ENCODE measurements at places on chromosomes 11 and 22.
A peak's percentile ranks its signal among the peaks of the same experiment; 100 is the strongest.

- DNase-seq, result peak; percentile 90
These were observed 31.2 kb downstream of the CD82 start for GRCh38 chr11:44596525-44597276.

DNA sequence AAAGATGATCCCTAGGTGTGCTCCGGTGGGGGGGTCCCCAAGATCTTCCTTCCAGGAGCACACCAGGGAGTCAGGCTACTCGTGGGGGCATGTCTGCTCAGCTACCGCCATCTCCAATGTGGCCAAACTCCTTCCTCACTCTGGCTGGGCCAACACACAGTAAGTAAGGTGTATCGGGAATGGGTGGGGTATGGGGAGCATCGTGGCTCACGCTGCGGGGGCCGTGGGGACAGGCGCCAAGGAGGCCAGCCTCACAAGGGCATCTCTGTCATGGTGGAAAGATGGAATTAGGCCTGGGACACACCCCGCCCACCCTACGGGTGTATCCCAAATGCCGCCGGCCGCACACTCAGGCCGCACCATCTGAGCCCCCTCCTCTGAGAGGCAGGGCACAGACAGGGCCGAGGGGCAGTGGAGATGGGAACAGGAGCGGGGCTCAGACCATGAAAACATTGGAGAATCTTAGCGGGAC is 8.3 kb downstream of the IGF2 start:
- no peak for DNase-seq

- DNase-seq, result no peak
These were observed 46.0 kb upstream of the PPARA start for GRCh38 chr22:46104170-46104880.

- no peak for DNase-seq
These were observed 4.4 kb upstream of the WEE1 start for GRCh38 chr11:9568854-9569587.

- DNase-seq, result no peak
These were observed 23.0 kb upstream of the EXPH5 start for GRCh38 chr11:108616549-108616948.

GRCh38 chr22:37925330-37925729 is 19.2 kb downstream of the MICALL1 start:
- DNase-seq, result no peak

- DNase-seq, result no peak
These were observed 35.4 kb upstream of the CCDC34 start for GRCh38 chr11:27398400-27398770.

DNA sequence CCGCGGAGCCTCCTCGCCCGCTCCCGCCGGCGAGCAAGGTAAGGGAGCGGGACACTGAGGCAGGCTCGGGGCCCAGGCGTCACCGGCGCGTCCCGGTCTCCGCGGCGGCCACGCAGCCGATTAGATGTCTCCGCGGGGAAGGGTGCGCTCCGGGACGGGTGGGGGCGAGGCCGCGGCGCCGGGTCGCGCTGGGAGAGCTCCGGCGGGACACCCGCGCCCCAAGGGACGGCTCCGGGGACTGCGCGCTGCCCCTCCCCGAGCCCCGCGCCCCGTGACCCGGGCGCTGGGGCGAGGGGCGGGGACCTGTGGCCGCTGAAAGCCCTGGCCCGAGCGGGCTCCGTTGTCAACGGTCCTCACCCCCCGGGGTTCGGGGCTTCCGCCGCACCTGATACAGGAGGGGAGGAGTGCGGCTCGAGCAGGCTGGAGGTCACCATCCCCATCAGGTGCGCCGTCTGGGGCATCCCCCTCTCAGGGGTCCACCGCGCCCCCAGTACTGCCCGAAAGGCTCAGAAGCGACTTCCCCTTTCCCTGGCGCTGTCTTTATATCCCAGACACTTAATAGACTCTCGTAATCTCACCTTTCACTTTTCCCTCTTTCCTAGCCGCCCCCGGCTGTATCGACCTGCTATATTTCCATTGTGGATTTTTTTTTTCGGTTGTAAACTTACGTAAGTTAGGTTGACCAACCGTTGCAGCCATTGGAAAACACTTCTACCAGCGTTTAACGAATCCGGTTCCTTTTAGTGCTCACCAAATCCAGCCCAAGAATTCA is 573 bp downstream of the PPFIA1 start:
- peak; percentile 45 for DNase-seq

DNA sequence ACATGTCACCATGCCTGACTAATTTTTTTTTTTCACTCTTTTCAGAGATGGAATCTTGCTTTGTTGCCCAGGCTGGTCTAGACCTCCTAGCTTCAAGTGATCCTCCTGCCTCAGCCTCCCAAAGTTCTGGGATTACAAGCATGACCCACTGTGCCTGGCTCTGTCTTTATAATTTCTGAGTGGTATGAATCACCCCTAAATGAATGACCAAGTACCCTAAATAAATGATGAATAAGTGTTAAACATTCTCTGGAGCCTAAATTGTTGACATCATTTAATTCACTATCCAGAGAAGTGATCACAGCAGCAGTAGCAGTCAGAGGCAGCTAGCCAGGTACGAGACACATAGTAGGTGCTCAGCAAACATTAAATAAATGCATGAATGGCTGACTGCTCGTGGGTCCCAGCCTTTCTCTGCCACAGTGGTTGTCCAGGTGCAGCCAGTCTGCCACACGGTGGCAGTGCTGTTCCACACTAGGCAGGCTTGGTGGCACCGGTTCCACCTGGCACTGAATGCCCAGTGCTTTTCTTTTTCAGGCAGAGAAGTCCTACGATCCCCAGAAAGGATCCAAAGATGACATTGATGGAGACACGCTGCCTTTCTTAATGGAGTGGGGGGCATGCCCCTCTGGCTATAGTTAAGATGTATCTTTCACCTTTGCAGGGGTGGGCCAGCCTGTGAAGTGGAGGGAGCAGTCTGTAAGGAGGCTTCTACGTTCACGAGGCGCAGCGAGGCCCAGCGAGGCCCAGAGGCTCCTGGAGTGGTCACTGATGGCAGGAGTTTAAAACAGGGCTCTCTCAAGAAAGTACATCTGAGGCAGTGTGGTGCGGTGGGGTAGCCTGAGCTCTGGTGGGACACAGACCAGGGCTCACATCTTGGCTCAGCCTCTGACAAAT is 8.7 kb upstream of the TTC12 start:
- peak; percentile 56 for DNase-seq

GRCh38 chr11:32045456-32045855 is 45.4 kb upstream of the RCN1 start:
- no peak for DNase-seq

DNA sequence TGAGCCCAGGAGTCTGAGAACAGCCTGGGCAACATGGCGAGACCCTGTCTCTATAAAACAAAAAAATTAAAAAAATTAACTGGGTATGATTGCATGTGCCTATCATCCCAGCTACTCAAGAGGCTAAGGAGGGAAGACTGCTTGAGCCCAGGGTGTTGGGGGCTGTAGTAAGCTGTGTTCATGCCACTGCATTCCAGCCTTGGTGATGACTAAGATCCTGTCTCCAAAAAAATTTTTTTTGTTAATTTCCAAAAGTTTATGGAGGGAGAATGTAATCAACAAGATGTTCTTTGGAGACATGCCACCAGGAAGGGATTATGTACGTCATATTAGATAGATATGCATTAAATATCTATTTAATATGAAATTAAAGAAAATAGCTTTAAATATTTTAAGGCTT is 267.5 kb downstream of the SBF2 start:
- DNase-seq, result no peak

GRCh38 chr22:35633520-35633919 is 14.7 kb upstream of the APOL6 start:
- DNase-seq, result no peak

- no peak for DNase-seq
These were observed 101.1 kb upstream of the FAT3 start for GRCh38 chr11:92123540-92123939.

DNA sequence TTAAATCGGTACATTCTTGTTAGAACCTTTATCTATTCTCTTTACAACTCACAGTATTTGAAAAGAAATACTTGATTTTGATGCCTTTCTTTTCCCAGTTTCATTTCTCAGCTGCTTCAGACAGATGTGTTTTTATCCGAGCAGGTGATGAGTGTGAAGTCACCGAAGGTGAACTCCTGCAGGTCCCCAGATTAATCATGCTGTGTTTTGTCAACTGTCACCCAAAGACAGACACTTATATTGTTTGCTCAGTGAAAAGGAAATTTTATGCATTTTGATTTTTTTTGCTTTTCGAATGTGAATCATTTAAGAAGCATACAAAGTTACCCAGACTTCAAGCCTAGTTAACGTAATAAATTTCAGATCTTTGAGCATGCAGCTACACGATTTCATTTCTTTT is 7.8 kb upstream of the TMPRSS13 start:
- DNase-seq, result no peak

GRCh38 chr11:122280870-122281269 is 164.9 kb upstream of the BLID start:
- DNase-seq, result no peak

- no peak for DNase-seq
These were observed 91.5 kb downstream of the MIAT start for GRCh38 chr22:26748845-26749244.

DNA sequence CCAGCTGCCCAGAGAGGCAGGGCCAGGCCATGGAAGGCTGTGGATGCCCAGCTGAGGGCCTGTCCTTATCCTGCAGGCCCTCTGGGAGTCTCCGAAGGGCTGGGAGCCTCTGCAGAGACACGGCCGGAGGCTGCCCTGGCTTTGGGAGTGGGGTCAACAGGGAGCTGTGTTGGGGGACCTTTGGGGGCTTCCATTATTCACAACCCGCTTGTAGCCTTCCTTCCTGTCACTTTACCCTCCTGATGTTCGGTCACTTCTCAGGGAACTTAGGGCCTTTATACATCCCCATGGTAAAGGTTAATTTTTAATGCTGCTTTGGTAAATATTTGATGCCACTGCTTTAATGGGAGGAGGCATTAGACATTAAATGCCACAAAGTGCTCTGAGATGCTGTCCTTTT is 44.9 kb downstream of the SHISAL1 start:
- DNase-seq, result no peak

DNA sequence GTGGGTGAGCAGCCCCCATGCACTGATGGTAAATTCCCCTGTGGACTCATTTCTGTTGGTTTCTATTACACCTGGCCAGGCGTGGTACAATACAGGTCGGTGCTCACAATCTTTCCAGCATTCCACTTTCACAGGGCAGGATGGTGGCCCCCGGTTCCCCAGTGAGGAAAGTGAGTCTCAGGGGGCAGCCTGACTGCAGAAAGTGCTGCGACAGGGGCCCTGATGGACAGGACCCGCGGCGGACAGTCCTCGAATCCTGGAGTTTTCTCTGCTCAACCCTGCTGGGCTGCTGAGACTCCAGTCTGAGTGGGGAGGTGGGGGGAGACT is 3.1 kb upstream of the PGGHG start:
- DNase-seq, result no peak

- no peak for DNase-seq
These were observed 25.3 kb downstream of the ALG9 start for GRCh38 chr11:111846063-111846462.

- DNase-seq, result no peak
These were observed 592.9 kb downstream of the TBC1D22A start for GRCh38 chr22:47355388-47355725.

DNA sequence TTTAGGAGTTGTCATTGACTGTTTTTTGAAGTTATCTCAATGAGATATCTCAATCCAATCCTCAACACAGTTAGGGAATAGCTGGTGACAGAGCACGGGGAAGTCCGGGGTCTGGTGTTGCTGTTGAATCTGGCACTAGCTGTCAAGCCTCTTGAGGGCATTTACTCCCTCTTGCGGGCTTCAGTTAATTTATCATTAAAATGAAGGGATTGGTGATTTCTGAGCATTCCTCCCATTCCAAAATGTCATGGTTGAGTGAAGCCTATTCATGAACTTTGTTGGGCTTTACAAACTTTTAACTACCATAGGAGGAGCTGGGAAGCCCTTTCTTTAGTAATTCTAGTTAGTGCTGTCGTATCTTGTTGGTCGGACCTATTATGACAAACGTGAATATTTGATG is 40.2 kb downstream of the UVRAG start:
- no peak for DNase-seq

DNA sequence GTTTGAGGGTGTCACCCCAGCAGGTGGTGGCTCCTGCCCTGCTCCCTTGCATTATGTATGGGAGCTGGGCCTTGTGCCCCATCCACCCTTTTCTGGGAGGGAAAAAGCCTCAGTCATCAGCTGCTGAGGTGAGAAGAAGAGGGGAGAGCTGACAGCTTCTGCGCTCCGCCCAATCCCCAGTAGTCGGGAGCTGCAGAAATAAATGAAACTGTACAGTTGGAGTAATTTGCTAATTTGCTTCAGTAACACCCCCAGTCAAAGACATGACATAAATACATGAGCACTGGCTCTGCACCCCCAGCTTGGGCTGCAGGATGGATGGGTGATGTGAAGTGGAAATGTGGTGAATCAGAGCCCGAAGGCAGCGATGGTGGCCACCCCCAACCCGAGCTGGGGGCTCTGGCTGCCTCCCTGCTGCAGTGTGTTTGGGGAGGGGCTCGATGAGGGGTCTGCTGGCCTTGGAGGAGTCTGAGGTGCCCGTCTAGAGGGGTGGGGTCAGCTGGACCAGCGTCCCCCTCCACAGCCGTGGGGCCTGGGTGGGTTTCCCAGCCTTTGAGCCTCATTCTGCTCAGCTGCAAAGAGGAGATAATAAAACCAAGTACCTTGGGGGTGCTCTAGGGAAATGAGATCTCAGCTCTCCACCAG is 59.2 kb downstream of the MPPED1 start:
- DNase-seq, result no peak

- DNase-seq, result peak; percentile 31
These were observed 5.8 kb downstream of the TSPAN4 start for GRCh38 chr11:848380-848931.

DNA sequence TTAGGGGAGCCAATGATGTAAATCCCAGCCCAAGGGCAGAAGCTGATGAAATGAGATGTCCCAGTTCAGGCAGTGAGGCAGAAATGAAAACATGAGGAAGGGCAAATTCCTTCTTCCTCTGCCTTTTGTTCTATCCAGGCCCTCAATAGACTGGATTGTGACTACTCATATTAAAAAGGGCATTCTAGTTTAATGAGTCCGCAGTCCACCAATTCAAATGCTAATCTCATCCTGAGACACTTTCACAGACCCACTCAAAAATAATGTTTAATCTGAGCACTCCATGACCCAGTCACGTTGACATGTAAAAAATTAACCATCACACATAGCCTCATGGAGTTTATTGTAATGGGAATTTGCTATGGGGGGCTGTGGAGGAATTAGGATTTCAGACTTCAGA is 717.9 kb downstream of the OPCML start:
- no peak for DNase-seq

DNA sequence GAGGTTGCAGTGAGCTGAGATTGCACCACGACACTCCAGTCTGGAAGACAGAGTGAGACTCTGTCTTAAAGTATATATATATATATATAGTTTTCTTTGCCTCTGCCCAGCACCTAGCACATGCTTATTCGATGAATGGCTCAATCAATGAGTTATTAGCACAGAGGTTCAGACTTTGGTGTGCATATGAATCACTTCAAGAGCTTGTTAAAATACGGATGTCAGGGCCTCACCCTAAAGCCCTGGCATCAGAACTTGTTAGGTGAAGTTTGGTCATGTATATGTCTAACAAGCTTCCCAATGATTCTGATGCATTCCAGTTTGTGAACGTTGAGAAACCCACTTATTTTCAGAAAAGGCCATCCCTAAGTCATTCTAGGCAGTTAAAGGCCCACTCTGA is 21.8 kb upstream of the TMEM86A start:
- DNase-seq, result no peak
